GM19239 (cell line): ENCODE measurements at places on chromosomes 3 and 15.

DNA sequence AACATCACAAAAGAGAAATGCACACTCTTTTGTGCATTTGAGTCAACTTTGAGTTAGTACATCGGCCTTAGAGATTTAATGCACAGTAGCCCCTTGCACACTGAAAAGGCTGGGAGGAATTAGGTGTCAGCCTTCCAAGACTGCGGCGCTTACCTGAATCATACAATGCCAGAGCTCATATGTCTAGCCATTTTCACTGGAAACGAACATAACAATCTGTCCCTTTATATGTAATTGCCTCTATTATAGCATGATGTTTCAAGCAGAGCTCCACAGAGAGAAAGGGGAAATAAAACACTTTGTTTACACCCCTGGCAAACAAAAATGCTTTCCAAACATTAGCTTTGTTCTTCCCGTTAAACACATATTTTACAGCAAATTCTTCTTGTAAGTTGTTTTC is 315.7 kb upstream of the SLCO3A1 start:
- DNase-seq, result no peak

DNA sequence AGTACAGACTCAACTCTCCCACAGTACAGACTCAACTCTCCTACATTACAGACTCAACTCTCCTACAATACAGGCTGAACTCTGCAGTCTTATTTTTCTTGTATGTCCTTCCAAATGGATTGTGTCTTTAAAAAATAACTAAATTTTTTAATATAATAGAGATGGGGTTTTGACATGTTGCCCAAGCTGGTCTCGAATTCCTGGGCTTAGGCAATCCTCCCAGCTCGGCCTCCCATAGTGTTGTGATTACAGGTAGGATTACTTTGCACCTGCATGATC is 31.2 kb upstream of the UBXN7 start:
- no peak for DNase-seq

GRCh38 chr3:60953351-60953750 is 297.9 kb downstream of the FHIT start:
- DNase-seq, result no peak

- DNase-seq, result no peak
These were observed 122.8 kb downstream of the GHSR start for GRCh38 chr3:172325461-172325860.

DNA sequence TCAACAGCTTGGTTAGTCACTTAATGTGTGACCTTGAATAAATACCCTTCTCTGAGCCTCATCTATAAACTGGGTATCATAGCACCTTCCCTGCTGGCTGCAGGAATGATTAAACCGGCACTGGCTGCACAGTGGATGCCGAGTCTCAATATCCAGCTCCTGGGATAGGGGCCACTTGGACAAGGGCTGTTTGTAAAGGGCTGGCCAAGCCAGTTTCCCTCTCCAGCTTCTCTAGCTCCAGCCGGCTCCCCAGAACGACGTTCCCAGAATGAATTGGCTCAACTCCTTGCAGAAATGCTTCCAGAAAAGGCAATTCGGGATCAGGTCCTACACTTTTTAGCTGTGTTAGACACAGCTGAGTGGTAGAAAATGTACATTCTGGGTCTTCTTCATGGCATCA is 58.8 kb downstream of the LSM3 start:
- no peak for DNase-seq

- no peak for DNase-seq
These were observed 75.7 kb downstream of the GAP43 start for GRCh38 chr3:115698851-115699591.

DNA sequence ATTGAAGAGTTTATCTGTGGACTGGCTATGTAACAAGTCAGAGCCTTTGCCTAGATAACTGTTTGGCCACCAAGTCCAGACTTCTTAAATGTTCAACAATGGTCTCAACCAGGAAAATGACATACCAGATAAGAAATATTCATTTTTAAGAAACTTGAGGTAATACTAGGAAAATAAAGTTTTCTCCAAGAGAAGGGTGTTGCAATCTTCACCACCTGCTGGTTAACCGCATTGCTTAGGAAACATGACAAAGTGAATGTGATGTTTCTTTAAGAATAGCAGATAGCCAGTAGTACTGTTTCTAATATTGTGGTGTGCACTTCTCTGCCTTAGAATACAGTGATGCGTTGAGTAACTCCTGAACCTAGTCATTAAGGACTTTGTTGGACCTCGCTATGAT is 321.5 kb upstream of the CADM2 start:
- DNase-seq, result no peak

GRCh38 chr15:100601163-100601562 is 821 bp downstream of the LINS1 start:
- DNase-seq, result no peak

DNA sequence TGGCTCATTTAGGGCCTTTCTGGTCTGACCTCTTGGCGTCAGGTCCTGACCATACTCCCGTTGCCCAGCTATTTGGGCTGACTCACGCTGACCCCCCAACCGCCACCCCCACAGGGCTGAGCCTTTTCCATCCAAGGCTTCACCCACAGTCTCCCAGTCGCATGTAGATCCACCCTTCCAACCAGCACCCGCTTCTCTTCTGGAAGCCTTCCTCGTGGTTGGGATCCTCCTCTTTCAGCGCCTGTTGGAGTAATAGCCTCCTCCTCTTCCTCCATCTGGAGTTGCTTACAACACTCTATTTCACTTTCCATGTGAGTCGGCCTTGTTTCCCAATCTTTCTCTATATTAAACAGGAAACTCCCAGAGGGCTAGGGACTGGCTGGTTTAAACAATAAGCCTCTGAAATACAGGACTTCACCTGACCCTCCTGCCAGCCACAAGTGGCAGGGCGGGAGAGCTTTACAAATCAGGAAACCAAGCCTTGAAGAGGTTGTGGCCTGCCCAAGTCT is 2.1 kb upstream of the ALAS1 start:
- no peak for DNase-seq

GRCh38 chr15:59338414-59338813 is 34.3 kb downstream of the MYO1E start:
- DNase-seq, result no peak

DNA sequence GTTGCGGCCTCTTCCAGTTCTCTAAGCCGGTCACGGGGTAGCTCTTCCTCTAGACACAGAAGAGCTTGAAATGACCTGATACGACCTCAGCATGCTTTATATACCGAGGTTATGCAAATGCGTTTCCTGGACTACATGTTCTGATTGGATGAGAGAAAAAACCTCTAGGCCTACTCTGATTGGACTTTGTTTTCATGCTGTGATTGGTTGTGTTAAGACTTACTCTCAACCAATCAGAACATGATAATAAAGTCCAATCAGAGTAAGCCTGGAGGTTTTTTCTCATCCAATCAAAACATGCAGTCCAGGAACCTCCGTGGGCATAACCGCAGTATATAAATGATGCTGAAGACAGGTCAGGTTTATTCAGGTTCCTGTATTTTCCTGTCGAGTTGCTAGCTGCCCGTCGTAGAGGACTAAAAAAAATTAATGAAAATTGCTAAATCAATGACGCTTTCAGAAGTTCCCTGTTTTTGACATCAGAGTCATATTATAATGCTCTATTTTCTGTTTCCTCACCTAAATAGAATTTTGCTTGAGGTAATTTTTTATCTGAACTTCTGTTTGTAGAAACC is 177.4 kb downstream of the POTEB3 start:
- DNase-seq, result no peak
